ENCODE measurements at places on chromosomes 5 and 9.

DNA sequence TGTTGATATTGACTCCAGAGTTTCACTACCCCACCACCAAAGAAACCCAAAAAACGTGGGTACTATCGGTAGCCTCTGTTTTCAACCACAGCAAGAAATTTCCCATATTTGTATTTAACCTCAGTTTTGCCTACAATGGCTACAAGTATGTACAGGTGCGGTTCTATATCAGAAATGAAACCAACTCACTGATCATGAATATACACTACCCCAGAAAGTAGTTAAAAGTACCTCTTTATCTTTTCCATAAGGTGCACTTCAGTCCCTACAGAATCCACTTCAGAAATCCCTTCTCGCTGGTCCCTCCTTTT, 140.6 kb upstream of the SLC12A2 start:
- DNase-seq, result no peak

DNA sequence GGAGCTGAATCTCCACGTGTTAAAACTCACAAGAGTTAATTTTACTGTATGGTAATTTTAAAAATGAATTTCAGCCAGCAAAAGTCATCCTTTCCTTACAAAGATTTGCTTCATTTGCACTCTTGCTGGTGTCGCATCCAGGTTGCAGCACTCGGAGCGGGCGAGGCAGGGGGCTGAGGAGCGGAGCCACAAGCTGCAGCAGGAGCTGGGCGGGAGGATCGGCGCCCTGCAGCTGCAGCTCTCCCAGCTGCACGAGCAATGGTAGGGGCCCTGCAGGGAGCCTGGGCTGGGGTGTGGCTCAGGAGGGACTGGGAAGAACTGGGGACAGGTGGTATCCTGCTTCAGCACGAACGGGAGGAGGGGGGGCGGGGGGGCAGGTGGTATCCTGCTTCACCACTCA, 27.1 kb downstream of the HNRNPH1 start:
- no peak for DNase-seq

DNA sequence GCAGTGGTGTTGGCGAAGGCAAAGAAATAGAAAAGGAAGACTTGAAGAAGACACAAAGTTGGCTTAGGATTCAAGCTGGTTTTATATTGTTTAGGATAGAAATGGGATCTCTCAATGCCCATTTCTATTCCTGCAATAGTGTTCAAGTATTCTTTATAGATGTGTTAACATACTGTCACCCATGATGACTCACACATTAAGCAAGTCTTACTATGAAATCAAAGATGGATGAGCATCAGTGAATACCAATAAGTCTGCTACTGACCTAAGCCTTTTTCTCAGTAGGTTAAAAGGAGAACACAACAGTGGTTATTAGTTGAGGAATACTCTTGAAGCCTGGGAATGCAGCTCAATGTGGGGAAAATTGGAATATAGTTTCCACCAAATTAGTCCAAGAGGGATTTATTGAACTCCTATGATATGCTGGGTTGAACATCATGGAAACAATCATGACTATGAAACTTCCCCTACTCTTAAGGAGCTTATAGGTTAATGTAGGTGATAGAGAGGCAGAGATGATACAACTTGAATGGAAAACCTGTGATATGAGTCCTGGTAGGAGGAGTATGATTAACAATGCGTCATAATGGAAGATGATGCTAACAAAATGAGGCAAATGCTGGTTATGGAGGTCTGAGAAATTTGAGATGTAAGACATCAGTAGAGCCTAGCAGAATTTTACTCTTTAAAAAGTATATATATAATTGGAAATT, 417.1 kb upstream of the DAP start:
- DNase-seq, result no peak

- no peak for DNase-seq
These were observed 18.7 kb downstream of the PCDHGC5 start for GRCh38 chr5:141507387-141508091.

DNA sequence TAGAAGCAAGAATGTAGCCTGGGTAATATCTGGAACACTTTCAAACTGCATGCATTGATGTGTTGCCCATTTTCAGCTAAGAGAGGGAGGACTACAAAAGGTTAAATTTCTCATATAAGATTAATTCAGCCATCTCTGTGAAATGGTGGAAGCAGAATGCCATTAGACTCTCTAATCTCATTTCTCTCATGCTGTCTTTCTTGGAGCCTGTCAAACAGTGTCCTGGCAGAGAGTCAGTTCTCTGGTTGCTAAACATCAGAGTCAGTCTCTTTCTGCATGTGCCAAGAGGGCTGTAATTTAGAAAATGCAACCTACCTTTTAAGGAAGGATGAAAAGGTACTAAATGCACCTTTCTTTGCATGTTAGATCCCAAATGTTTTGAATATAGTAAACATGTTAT, 910 bp upstream of the GARNL3 start:
- no peak for DNase-seq

All from CD4-positive, alpha-beta T cell treated with Interleukin-17A for 4 hours (primary cell).